AG04450 (cell line): ENCODE measurements at places on chromosomes 3 and 15.
A peak's percentile ranks its signal among the peaks of the same experiment; 100 is the strongest.

- DNase-seq = no peak
These were observed 20.3 kb downstream of the PLXNB1 start for GRCh38 chr3:48409291-48410201.

DNA sequence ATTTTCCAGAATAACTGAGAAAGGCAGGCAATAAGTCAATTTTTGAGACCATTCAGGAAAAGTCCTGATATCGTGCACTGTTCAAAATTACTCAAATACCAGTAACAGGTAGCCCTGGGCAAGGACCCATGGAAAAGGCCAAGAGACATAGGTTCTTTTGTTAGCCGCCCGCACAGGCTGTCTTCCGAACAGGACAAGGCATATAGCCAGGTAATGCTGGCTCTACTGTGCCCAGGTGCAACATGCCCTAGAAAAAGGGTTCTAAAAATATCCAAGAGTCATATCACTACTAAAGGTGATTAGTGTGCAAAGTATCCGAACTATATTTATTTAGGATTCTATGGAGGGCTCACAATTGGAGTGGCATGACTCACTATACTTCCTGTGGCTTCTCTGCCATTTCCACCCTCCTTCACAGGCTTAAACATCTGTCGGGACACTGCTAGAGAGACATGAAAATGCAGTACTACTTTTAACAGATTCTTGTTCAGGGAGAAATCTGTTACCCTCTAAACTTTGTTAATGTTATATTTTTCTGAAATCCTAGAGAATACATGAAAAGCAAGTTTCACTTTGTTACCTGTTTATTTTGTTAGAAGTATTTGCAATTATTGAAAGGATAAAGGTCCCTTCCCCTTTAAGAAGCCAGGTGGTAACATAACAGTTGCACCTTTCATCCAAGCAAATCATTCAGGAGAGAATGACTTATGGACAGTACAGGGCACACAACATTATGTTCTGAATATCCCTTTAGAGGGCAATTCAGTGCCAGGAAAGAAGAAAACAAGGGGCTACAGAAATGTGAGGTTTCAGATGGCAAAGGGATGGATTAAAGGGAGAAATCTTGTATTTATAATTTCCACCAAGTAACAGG is 293.3 kb upstream of the THBS1 start:
- DNase-seq = no peak

DNA sequence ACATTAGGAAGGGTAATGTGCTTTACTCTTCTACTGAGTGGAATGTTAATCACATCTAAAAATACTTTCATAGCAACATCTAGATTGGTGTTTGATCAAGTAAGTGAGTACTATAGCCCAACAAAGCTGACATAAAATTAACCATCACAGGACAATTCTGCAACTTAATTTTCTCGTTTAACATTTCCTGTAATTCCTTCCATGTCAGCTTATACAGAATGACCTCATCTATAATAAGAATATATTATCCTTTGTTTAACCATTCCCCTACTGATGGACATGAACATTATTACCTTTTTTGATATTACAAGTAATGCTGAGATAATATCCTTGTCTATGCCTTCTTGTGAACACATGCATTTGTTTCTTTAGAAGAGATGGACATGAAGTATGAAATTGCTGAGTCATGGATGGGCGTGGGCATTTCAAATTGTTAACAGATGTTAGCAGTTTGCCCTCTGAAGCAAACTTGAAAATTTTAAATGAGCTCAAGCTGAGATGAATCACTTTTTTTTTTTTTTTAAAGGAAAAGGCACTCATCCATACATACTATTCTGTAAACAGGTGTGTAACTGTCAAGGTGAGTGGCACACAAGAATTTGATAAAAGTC is 85.1 kb downstream of the OXNAD1 start:
- DNase-seq = peak; percentile 58

- DNase-seq = no peak
These were observed 46.3 kb upstream of the TIPARP start for GRCh38 chr3:156627946-156628569.

DNA sequence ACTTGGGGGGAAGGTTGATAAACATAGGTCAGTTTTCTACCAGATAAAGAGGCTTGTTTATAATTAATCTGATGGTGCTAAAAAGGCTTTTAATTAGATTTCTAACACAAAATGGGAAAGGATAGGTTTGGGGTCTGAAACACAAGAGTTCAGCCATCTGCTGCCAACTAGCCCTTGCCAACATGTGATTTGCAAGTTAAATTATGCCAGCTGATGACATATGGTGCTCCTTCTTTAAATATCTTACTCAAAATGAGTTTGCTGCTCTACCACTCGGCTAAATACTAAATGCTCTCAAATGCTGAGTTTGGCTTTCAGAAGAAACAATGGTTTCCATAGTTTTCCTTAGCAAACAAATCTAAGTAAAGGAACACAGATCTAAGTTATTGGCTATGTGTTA is 557.8 kb upstream of the CCDC54 start:
- no peak for DNase-seq

- no peak for DNase-seq
These were observed 521.9 kb upstream of the PROK2 start for GRCh38 chr3:72306800-72307341.

- no peak for DNase-seq
These were observed at the start of gene IRAK2 for GRCh38 chr3:10164546-10165393. Gene IRAK2, plus strand, starts transcription at chr3:10164919. Its CDS starts 36 bp downstream, at chr3:10164955.

GRCh38 chr3:159828542-159828943 is 160.1 kb upstream of the IL12A start:
- no peak for DNase-seq

DNA sequence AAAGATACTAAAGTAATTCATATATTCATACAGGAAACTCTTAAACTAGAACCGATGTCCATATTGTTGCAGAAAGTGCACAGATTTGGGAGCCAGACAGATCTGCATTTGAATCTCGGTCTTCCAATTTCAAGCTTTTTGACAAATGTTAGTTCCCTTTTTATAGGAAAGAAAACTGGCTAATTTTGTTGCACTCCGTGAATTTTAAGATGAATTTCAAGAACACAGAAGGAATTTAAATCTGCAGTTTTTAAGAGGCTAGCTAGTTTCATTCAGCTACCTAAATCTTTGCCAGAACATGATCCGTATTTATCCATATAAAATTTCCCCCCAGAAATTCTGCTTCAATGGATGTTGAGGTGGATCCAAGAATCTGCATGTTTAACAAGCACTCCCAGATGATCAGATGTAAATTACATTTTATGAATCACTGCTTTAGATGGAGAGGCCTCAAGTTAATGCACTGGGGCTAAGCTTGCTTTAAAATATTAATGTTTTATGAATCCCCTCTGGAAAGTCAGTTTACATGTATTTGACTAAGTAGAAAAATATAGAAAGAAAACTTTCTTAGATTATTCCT is 1296.3 kb upstream of the CADM2 start:
- no peak for DNase-seq

- DNase-seq = no peak
These were observed 254.0 kb upstream of the IL12A start for GRCh38 chr3:159734681-159735080.

GRCh38 chr15:74333093-74333492 is 34.4 kb downstream of the CYP11A1 start:
- no peak for DNase-seq

GRCh38 chr3:159951540-159951939 is 37.1 kb upstream of the IL12A start:
- DNase-seq = no peak

- no peak for DNase-seq
These were observed 1.9 kb downstream of the TBL1XR1 start for GRCh38 chr3:177195242-177195991.

DNA sequence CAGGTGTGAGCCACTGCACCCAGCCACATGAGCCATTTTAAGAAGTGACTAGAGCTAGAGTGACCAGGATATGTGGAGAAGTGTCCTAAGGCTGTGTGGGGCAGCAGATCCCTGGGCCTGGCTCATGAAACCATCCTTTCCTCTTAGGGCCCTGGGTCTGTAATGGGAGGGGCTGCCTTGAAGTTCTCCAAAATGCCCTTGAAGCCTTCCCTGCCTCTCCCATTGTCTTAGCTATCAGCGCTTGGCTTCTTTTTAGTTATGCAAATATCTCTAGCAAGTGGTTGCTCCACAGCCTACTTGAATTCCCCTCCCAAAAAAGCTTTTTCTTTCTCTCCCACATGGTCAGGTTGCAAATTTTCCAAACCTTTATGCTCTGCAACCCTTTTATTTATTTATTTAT is 112.4 kb upstream of the SPATA16 start:
- DNase-seq = no peak

- no peak for DNase-seq
These were observed 408.0 kb downstream of the MECOM start for GRCh38 chr3:169255511-169255910.

- no peak for DNase-seq
These were observed 60.9 kb upstream of the ZNF280D start for GRCh38 chr15:56794165-56794552.

- DNase-seq = peak; percentile 66
These were observed 11.8 kb downstream of the ANAPC13 start for GRCh38 chr3:134473868-134474546.

DNA sequence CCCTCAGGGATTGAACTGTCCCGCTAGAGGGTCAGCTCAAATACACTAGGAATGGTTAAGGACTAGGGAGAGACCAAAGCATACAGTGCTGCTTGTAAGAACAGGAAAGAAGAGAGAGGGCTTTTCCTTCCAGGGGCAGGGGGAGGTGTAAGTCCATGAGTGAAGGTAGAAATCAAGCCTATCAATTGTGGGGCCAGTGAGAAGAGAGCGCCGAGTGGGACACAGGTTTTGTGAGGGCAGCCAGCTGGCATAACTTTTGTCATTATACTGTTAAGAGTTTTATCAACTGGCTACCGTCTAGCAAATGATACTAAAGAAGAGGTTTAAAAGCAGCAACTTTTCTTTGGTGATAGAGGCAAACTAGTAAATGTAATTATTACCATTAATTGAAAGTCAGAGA is 45.0 kb downstream of the LMCD1 start:
- DNase-seq = no peak

- DNase-seq = no peak
These were observed 94.5 kb downstream of the SERPINI1 start for GRCh38 chr3:167830007-167830406.

DNA sequence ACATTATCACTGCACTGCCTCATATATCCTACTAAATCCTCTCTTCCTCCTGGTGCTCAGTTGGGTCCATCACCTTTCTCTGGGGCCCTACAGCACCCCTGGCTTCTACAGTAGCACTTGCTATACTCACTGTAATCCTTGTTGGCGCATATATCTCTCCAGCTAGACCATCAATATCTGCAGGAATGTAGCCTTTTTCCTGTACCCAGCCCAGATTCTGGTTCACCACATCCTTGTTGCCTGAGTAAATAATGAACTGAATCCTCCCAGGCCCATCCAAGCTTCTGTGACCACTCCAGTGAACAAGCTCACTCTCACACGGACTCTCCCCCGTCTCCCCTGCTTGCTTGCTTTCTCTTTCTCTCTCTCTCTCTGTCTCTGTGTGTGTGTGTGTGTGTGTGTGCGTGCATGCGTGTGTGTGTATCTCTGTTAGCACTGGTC is 62.5 kb upstream of the LIPC start:
- DNase-seq = no peak

GRCh38 chr15:89072277-89072869 is 15.9 kb upstream of the ABHD2 start:
- no peak for DNase-seq

DNA sequence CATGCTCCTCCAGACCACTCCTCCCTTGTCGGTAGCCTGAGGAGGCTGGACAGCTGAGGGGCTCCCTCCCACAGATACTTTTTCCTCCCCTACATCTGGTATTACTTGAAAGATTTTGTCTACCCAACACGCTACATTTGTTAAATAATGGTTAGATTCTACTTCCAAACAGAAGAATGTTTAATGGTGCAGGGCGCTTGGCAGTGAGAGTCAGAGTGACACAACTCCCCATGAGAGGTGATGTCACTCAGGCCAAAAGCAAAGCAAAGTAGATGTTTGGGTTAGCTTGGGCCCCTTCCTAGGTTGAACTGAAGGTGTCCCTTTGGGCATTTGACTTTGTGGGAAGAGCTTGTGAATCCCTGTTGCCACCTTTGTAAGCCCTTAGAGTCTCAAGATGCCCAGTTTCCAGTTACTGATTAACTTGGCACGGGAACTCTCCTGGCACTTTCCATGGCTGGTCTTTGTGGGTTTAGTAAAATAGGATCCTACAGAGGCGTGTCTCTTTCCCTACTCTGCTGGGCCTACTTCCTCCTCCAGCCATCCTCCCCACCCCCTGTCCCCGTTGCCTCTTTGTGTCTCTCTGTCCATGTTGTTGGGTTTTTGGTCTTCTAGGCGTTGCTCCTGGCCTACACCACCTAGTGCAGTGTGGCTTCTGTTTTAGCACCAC is 5.6 kb downstream of the LIMD1 start:
- no peak for DNase-seq
